ENCODE measurements at places on chromosomes 16 and 17. TPM values are rescaled to one million over a fixed set of nuclear protein-coding genes. Genes with fewer than 3 reads are reported as not detected.
A peak's percentile ranks its signal among the peaks of the same experiment; 100 is the strongest.

Gene SYT17
- total RNA-seq, result 0.10 TPM

DNA sequence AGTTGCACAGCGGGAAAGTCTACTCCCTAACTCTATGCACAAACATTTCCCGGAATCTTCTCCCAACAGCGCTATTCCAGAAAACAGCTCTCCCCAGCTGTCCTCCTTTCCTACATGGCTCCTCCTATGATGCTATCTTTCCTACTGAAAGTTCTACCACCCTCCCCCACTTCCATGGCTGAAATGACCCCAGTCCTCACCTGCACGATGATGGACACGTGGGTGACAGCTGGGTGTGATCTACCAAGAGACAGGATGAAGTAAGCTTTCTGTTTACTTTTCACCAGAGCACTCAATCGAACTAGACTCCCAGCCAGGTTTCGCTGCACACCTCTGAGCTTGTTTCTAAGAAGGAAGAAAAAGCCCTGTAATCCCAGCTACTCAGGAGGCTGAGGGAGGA lies 10.7 kb downstream of the CTC1 start:
- no peaks in the 10 kb centered on the region for H3K27me3 ChIP-seq
- H3K27ac ChIP-seq, result no peak overlapping the region
- DNase-seq, result no peak
- no peak overlapping the region for H3K4me3 ChIP-seq

DNA sequence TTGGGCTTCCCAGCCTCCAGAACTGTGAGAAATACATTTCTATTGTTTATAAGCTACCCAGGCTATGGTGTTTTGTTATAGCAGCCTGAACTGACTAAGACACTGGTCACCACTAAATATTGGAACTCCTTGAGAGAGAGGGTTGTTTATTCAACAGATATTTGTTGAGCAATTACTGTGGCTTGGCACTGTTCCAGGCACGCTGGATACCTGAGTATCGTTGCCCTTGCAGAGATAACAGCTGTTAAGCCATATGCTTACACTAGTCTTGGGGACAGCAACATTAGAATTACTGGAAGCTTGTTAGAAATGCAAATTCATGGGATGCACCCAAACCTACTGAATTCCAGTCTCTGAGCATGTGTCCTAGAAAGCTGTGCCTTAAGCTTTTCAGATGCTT lies 230.7 kb downstream of the HS3ST4 start:
- H3K27ac ChIP-seq, result no peak overlapping the region
- DNase-seq, result no peak
- H3K27me3 ChIP-seq, result peaks cover 6% of the 10 kb centered on the region

- H3K27ac ChIP-seq, result no peak overlapping the region
- no peak overlapping the region for H3K4me3 ChIP-seq
- DNase-seq, result no peak
- H3K4me1 ChIP-seq, result no peaks in the 10 kb centered on the region
- H3K27me3 ChIP-seq, result peaks cover 12% of the 10 kb centered on the region
Measured at GRCh38 chr17:79902146-79902791, 63.0 kb upstream of the CBX4 start.

Gene TBC1D3I
- 0.14 TPM for total RNA-seq

- no peaks in the 10 kb centered on the region for H3K27me3 ChIP-seq
- H3K36me3 ChIP-seq, result no peaks in the 10 kb centered on the region
- no peak overlapping the region for H3K27ac ChIP-seq
- H3K4me1 ChIP-seq, result peaks cover 43% of the 10 kb centered on the region
- H3K4me3 ChIP-seq, result no peak overlapping the region
Measured at GRCh38 chr17:8292639-8293395, 2.4 kb downstream of the SLC25A35 start.

- H3K4me1 ChIP-seq, result peaks cover 19% of the 10 kb centered on the region
- no peak overlapping the region for H3K4me3 ChIP-seq
- no peak for DNase-seq
- no peaks in the 10 kb centered on the region for H3K27me3 ChIP-seq
- peak overlapping the region; percentile 28 for H3K27ac ChIP-seq
Measured at GRCh38 chr17:75319904-75320691, 30.9 kb upstream of the SLC25A19 start.

Gene HOXB1
- total RNA-seq, result not detected
